Peyer's patch (tissue), 4 donors: ENCODE measurements at places on chromosomes 4 and X. TPM values are rescaled to one million over a fixed set of nuclear protein-coding genes. Genes with fewer than 3 reads are reported as not detected.

Gene TRIML1
- total RNA-seq: not detected

DNA sequence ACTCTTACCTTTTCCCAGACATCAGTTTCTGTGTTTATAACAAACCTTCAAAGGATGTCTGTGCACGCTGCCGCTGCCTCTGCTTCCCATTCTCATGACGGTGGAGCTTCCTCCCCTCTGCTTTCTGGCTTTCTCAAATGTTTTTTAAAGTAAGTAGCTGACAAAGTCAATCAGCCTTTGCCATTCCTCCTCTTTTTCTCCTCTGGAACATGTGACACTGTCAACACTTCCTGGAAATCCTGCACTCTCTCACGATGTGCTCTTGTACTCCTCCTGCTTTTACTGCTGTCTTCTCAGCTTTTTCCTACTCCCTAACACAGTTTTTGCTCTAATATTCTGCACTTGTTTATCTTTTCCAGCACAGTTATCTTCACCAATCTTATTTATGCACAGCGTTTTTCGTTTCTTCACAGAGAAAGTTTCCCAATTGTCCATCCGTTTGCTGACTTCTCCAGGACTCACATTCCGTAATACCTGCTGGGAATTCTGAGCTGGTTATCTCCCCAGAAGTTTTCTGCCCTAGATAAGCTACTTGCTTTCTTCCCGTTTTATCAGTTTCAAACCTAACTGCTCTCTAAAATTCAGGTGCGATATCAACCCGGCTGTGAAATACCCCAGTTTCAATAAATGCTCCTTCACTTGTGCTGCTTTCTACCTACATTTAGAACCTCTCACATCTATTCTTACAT is 465.6 kb upstream of the AGA start:
- no peak for DNase-seq

DNA sequence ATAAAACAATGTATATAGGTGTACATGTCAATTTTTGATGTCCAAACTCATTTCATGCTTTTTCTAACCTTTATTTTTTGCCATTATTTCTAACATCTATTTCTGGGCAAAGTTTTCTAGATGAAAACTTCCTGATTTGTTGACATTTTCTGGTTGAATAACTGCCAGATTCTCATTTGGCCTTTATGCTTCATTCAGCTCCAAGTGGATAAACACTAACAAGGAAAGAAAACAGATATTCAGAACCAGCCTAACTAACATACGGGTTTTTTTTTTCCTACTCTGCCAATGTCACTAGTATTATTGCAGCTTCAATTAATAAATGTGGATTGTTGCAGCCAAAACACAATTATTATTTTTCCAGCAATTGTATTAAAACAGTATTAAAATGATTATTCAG is 50.9 kb upstream of the RAP1GDS1 start:
- DNase-seq: no peak

Gene ENPEP
- 27.2 TPM for total RNA-seq

- no peak for DNase-seq
Measured at GRCh38 chrX:150482537-150483206, 85.7 kb upstream of the MTM1 start.

GRCh38 chrX:13360146-13360545 is 40.3 kb upstream of the ATXN3L start:
- DNase-seq: no peak
